Omental fat pad (tissue), 4 donors: ENCODE measurements at places on chromosomes 11 and 22. TPM values are rescaled to one million over a fixed set of nuclear protein-coding genes. Genes with fewer than 3 reads are reported as not detected.

- DNase-seq = no peak
These were observed 10.4 kb downstream of the SEPTIN3 start for GRCh38 chr22:41979423-41980250.

DNA sequence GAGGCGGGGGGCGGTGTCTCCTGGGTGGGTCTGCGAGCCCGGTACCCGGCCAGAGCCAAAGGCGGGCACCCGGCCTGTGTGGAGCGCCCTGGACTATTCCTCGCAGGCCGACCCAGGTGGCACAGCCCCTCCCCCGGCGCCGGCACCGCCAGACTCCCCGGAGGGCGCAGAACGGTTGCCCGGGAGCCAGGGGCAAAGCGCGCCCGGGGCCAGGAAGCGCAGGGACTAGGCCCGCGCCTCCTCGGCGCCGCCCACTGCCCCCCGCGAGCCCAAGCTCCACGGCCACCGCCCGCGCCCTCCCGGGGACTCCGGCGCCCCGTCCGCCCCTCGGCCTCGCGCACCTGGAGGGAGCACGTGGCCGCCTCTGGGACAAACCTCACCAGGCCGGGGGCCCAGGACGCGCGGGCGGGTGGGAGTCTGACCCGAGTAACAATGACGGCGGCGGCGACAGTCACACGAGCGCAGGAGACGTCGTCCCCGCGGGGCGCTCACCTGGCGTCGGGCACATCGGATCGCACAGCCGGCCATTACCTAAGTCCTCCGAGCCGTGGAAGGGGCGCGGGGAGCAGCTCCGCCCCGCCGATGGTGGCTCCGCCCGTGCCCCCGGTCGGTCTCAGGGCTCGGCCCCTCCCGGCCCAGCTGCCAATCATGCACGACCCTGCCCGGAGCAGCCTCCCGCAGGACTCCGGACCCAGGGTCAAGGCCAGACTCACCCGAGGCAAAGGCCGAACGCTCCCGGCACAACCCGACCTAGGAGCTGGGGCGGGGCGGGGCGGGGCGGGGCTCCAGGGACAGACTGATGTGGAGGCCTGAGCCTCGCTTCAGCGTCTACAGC, 7.4 kb downstream of the PLXNB2 start:
- DNase-seq = no peak

DNA sequence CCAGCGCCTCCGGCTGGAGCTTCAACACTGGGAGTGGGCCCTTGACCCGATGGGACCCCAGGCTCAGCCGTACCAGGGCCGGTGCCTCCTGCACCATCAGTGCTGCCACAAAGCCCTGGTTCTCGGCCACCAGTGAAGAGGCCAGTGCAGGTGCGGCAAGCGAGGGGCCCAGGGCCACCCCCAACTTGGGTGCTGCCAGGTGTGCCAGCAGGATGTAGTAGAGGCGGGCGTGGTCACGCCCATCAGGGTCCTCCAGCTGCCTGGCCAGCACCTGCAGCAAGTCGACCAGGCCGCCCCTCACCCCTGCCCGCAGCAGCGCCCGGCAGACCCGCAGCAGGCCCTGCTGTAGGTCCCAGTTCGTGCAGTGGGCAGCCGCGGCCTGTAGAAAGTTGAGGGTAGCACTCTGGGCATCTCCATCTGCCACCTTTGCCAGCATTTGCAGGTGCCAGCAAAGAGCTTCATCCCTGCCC, 2.3 kb downstream of the AP5B1 start:
- no peak for DNase-seq

DNA sequence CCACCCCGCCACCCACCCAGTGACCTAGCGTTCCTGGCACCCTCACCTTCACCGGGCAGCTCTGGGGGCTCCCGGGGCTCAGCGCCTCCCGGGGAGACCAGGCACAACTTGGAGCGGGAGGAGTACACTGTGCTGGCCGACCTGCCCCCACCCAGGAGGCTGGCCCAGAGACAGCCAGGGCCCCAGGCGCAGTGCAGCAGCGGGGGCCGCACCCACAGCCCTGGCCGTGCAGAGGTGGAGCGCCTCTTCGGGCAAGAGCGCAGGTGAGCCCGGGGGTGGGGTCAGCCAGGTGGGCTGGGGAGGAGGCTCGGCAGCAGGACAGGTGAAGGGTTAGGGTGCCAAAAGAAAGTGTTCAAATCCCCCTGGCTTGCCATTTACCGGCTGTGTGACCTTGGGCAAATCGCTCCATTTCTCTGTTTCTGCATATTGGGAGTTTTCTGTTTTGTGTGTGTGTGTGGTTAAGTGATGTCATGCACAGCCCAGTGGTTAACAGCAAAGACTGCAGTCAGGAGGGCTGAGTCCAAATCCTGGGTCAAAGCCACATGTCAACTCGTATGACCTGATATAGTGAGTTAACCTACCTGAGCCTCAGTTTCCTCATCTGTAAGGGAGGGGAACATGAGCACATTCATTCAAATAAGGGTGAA, 29.5 kb downstream of the TRIOBP start:
- no peak for DNase-seq

DNA sequence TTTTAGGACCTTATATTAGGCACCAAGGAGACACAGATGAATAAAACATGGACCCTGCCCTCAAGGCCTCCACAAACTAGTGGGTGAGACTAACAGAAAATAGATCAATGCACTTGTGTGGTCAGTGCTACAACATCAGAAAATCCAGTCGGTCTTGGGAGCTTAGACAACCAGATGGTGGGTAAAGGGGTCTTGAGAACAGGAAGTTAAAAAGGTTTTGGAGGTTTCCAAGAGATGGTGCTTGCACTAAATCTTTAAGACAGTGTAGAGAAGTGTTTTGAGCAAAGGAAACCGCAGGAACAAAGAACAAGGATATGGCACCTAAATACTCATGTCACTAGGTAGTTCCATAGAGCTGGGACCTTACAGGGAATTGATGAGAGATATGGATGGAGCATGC, 56.2 kb downstream of the GALNT18 start:
- no peak for DNase-seq

GRCh38 chr11:93984196-93984567, 37.0 kb upstream of the HEPHL1 start:
- no peak for DNase-seq

DNA sequence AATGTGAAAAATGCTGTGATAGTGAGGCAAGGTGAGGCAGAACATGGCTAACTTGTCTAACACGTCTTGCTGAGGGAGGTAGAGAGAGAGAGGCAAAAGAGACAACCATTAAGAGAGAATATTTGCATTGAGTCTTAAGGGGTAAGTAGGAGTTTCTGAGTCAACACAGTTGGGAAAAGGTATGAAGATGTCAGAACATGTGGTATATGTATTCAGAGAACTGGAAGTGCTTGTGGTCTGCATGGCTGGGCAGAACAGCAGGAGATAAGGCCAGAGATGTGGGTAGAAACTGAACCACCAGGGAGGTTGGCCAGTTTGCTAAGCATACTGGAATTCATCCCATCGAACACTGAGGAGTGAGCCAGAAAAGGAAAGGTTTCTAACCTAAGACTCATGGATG, 25.0 kb upstream of the SLC5A1 start:
- no peak for DNase-seq

GRCh38 chr22:44391015-44391414, 78.3 kb upstream of the SHISAL1 start:
- peak; percentile 0 for DNase-seq

DNA sequence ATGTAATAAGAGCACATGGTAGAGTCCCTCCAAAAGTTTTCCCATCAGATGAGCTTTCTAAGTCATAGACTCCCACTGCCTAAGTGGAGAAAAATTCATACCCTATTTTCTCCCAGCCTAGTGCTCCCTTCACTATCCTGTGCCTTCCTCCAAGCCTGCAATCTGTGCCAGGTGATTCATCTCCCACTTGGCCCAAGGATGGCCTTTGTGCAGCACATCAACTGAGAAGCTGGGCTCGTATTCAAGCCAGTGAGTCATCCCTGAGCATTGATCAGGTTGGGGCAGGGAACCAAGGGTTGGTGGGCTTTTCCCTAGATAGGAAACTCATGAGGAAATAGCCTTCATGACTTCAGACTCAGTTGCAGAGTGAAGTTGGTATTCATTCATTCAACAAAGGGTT, 64.6 kb downstream of the PANX1 start:
- no peak for DNase-seq

GRCh38 chr11:35265755-35266454, 126.9 kb downstream of the CD44 start:
- no peak for DNase-seq

Gene HTR3A
- 0.88 TPM for total RNA-seq

Gene PACSIN2
- total RNA-seq = 111 TPM
